ENCODE measurements at places on chromosomes 3 and 15.

DNA sequence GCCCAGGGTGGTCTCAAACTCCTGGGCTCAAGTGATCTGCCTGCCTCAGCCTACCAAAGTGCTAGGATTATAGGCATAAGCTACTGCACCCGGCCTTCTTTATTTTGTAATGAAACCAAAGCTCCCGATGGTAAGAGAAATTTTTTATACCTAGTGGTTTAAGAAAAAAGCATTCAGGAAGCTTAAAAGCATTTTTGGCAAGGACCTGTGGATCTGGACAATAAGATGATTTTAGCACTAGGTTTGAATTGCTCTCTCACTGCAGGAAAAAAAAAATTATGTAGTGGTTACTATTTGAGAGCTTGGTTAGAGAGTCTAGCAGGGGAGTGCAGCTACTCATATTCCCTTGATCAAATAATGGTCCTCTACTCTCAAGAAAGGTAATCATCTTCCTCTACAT is 64.9 kb upstream of the PIK3R4 start:
- no peak for DNase-seq

GRCh38 chr3:88005066-88005465 is 53.7 kb downstream of the CGGBP1 start:
- DNase-seq, result no peak

- DNase-seq, result no peak
These were observed 226.8 kb downstream of the NTRK3 start for GRCh38 chr15:88029696-88030095.

DNA sequence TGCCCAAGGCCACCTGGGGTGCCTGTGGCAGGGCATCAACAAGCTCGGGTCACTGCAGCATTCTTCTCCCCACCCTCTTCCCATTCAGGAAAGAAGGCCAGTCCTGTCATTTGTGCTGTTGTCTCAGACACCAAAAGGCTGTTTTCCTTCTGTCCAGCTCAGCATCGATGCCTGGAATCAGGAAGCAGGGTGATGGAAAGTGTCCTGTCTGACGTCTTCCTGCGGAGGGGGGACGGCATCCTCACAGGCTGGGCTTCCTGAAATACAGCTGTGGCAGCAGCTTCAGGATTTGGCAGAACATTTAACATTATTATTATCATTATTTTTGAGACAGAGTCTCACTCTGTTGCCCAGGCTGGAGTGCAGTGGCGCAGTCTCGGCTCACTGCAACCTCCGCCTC is 33.0 kb upstream of the ANKDD1A start:
- no peak for DNase-seq

- DNase-seq, result no peak
These were observed 995 bp downstream of the CHST14 start for GRCh38 chr15:40471808-40472150.
